Right forelimb (tissue), 1 donor: ENCODE measurements at places on chromosomes 2 and 18.
A peak's percentile ranks its signal among the peaks of the same experiment; 100 is the strongest.

DNA sequence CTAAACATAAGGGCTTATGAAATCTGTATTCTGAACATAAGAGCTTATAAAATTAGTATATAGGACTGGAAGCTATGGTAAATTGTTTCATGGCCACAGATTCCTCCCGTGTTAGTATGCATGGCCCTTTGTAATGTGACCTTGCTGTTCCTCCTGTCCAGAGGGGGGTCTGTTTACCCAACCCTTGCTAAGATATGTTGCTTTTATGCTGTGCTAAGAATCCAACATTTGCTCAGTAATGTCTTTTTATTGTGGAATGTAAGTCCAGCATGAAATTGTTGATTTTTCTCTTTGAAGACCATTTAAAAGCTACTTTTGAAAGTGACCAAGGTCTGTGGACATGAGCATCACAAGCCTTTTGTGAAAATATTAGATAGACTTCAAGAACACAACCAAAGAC is 485.4 kb downstream of the PARD3B start:
- no peak for DNase-seq

DNA sequence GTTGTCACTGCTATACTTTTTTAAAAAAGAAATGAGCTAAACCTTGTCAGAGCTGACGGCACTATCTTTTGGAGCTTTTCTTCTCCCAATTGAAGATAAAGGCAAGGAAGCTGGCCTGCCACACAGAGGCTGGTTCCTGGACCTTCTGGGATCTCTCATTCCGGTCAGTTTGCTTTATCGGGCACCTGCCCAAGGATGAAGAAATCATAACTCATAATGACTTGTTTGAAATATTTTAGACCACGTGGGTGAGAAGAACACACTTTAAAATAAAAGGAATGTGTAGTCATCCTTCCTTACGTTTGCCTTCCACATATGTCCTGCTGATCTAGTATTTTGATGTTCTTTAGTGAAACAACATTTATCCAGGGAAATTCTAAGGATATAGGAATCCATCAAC is 535.7 kb downstream of the DCC start:
- no peak for DNase-seq

DNA sequence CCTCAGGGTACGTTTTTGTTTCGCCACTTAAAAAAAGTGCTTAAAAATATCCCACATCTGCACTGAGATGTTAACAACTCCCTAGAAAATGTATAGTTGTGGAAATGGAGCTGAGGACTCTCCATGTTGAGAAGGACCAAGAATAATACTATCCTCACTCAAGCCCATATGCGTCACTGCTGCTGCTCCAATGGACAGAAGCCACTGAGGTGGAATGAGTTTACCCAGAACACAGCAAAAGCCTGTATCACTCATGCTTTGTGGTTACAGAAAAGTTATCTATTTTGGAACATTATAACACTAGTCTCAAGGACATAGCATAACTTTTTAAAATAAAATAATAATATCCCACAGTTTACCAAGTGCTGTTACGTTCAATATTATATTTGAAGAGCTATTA is 31.9 kb downstream of the DSC3 start:
- DNase-seq, result no peak

- DNase-seq, result no peak
Observed at GRCh38 chr2:95294579-95295250, 2.4 kb upstream of the KCNIP3 start.

DNA sequence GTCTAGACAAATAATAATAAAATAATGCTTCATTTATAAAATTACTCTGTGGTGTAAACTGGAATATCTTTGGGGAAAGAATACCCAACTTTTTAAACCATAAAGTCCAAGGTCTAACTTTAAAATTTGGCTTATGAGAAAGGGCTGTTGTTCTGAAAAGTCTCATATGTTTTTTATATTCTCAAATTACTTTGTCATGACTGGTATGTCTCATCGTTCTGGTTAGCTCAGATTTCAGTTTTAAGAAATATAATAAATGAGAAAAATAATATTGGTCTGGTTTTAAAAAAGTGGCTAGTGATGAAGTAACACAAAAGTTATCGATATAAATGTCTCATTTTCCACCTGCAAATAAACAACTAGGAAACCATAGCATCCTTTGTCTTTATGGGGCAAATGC is 1658.1 kb downstream of the LRP1B start:
- DNase-seq, result no peak

DNA sequence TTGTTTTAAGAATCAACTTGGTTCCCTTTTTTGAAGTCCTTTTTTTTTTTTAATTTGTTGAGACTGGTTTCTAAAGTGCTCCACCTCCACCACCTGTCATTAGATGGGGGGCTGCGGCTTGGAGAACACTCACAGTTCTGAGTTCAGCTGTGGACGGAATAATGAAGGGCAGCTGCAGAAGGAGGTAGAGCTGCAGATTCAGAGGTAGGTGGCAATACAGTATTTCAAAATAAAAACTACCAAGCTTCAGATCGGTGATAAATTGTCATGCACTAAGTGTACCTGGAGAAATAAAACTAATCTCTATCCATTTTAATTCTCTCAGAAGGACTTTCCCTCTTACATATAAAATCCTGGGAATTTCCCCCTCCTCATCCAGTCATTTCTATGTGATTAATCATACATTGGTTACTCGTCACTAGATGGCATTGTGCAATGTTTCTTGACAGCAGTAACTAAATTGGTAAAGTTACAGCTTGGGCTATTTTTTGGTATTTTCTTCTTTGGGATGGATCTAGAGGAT is 81.1 kb upstream of the SLC39A10 start:
- DNase-seq, result no peak

- no peak for DNase-seq
Observed at GRCh38 chr18:55477499-55477859, 110.5 kb downstream of the TCF4 start.

DNA sequence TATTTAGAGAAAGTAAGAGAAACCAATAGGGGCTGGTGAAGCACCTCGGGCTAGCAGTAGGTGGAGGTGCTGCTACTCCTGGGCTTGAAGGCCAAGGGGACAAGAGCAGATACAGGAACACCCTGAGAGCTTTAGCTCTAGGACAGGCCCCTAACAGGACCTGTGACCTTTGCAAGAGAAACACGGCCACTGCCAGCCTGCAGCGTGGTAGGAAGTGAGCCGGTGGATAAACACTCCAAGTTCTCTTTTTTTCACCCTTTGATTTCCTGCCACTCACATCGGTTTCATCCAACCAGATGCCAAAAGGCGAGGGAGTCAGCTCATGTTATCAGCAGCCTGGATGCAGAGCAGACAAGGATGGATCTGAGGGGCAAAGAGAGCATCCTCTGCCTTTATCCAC is 66.8 kb upstream of the SPRED2 start:
- no peak for DNase-seq

GRCh38 chr2:48438266-48438665 is 91.7 kb upstream of the STON1 start:
- DNase-seq, result no peak

DNA sequence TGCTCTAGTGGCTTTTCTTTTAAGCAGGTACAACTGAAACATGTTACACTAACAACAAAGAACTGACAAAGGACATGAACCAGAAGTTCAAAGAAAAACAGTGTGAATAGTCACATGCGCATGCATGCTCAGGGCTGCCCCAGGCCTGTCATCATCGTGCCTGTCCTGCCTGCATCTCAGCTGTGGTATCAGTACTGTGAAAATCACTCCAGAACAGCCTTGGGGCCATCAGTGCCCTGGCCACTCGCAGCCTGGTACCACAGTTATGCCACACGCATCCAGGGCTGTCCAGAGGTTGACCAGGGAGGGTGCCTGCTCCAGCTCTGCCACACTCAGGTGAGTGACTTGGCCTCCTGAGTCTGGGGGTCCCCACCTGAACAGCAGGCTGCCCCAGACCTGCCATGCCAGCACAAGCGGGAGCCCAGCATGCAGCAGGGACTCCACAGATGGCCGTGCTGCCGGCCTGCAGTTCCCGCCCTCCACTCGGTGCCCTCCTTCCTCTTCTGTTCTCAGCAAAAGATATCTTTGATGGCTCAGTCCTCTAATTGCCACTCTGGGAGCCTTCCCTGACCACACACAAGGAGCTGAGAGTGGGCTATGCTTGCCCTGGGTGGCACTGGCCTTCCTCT is 12.3 kb downstream of the LIMS2 start:
- peak; percentile 18 for DNase-seq

DNA sequence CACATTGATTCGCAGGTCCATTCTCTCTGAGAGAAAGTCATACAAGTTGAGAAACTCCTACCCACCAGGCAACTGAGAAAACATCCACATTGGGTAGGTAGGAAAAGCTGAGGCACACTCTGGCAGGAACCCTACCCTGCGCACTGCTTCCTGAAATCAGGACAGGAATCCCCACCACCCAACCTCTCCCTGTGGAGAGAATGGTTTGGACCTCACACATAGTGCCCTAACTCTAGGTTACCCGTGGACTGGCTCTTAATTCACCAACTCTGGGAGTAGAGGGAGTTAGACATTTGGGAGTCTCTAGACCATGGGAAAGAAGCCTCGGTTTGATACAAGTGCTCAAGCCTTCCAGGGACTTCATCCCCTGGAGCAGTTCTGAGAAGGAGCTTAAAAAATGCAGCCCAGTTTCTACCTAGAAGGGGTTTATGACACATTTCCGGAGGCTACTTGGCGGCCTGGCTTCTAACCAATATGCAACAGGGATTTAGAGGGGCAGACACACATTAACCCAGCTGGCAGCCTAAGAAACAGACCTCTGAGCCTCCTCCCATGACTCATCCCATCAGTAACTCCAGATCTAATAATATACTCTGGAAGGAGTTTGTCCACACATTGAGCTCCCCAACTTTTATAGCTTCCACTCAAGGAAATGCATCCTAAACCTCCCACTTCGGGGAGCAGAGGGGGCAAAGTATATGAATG is 136.7 kb downstream of the EML6 start:
- no peak for DNase-seq

DNA sequence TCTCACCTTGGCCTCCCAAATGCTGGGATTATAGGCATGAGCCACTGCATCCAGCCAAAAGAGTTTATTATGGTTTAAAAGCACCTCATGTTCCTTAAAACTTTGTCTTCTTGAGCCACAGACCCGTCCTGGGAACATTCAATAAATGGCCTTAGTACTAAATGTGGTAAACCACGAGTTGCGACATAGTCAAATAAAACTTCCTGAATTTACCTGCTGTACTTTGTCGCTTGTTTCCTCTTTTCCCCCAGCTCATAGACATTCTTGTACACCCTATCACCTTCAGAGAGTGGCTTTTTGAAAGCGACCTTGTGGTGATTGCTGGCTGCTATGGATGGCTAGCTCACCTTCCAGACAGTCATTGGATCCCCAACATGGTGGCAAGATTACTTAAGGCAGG is 310.4 kb downstream of the LRRTM1 start:
- DNase-seq, result no peak

- DNase-seq, result no peak
Observed at GRCh38 chr2:38492042-38492615, 110.6 kb downstream of the HNRNPLL start.

DNA sequence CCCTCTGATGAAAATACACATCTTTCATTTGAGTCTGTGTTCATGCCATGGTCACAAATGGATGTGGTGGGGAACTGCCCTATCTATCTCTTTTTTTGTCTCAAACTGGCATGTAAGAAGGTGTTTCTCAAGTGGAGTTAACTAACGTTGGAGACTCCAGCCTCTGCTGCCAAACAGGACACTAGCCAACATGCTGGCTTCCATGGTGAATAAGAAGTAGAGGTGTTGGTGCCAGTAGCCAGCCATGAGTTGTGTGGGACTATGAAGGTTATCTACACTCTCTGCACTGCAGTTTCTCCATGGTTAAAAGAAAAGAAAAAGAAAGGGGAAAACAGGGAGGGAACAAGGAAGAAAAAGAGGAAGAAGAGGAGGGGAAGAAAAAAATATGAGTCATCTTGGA is 149.0 kb upstream of the TMEM200C start:
- no peak for DNase-seq

DNA sequence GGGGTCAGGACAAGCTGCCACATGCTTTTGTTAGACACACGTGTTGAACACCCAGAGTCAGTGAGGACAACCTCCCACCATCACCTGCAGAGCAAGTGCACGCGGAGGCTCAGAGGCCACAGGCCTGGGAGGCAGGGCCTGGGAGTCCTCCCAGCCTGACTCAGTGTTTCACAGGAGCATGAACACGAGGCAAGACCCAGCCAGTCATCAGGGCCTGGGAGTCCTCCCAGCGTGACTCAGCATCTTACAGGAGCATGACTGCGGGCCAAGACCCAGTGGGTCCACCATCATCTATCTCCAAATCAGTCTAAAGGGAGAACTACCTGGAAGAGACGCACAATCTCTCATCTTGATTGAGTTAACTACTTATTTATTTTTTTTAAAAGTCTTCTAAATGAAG is 112.6 kb upstream of the PXDN start:
- no peak for DNase-seq
